ENCODE measurements at places on chromosomes 4 and X.

- no peak for DNase-seq
Measured at GRCh38 chrX:38335382-38335781, 8.1 kb upstream of the RPGR start.

DNA sequence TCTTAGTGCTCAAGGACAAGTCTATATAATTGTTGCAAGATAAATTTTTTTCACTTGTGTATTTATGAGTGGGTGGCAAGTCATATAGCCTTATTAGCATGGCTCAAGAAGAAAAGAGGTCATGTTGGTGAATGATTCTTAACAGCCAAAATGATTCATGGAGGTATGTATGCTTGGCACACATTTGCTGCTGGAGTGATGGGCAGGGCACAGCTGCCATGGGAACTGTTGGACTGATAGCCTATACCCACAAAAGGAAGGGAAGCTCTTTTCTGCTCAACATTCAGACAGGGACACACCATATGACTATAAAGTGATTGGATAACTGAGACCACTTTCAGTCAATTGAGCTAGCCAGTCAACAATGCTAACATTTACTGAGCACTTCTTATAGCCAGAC, 46.8 kb upstream of the PITX2 start:
- no peak for DNase-seq

- no peak for DNase-seq
Measured at GRCh38 chr4:47744843-47745382, 93.0 kb downstream of the CORIN start.

GRCh38 chr4:99414401-99414800, 20.7 kb downstream of the ADH7 start:
- DNase-seq: no peak

GRCh38 chr4:97558204-97558778, 585.0 kb downstream of the STPG2 start:
- DNase-seq: no peak

DNA sequence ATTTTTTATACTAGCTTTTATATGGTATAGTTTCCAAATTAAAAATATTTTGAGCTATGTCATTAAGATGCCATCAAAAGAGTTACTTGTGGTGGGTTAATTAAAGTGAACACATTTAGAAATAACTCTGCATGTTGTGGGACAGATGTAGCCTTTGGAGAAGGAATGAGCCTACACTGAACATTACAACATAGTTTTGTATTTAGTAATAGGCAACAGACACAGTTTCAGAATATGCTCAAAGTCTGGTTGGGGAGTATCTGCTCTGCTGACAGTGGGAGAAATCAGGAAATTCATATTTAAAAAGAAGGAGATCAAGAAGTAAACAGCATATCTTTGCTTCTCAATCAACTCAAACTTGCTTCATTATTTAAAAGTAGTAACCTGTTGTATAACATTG, 23.7 kb downstream of the EMCN start:
- no peak for DNase-seq

- no peak for DNase-seq
Measured at GRCh38 chr4:82839624-82840023, 41.0 kb upstream of the SCD5 start.

DNA sequence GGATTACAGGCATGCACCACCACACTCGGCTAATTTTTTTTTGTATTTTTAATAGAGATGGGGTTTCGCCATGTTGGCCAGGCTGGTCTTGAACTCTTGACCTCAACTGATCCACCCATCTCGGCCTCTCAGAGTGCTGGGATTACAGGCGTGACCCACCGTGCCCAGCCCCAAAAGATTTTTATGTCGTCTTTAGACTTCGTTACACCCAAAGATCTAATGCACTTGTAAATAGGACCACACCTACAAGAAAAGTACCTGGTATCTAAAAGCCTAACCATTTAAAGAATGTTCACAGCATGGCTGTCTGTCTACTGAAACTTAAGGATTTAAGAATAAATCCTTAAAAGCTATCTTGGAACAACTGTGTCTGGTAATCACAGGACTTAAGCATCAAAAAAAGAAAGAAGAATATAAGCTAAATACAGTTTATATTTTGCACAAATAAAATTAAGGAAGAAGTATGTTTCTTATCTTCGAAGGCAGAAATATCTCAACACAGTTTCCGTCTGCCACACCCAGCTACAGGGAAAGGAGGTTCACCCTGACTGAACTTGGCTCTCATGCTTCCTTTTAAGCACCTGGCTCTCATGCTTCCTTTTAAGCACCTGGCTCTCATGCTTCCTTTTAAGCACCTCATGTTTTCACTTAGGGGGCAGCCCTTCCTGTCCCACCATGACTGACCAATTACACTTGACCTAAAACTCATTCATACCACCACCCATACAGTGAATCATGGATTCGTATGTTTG, 92.0 kb upstream of the STS start:
- DNase-seq: no peak

DNA sequence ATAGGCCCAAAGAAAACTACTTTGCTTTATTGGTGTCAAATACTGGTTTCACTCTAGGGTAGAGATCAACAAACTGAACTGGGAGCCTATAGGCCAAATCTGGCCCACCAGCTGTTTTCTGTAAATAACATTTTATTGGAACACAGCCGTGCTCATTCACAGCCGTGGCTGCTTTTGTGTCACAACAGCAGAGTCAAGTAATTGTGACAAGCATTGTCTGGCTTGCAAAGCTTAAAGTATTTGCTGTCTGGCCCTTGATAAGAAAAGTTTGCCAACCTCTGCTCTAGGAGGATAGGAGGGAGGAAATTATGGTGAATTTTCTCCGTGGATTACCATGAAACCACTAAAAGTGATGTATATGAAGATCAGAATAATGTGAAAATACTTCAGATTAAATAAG, 53.4 kb downstream of the GPAT3 start:
- DNase-seq: no peak
